ENCODE measurements at places on chromosomes 7 and 10.

DNA sequence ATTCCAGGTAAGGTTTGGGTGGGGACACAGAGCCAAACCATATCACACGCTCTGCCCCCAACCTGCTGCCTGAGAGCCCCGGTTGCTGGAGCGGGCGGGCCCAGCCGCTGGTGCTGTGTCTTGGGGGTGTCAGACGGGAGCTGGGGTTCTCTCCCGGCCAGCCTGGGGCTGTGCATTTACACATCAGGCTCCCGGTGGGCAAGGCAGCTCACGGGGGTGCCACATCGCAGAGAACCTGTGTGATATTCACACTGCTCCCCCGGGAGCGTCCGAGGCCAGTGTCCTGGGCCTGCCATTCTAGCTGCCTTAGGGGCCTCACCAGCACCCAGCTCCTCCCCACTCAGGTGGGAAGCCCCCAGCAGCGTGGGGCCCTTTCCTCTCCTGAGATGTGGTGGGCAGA is 35.6 kb upstream of the ADGRA1 start:
- no peak for DNase-seq

- no peak for DNase-seq
These were observed 25.6 kb downstream of the PLAC9 start for GRCh38 chr10:80158126-80158525.

- DNase-seq: peak; percentile 14
These were observed 759 bp downstream of the NUDT1 start for GRCh38 chr7:2242541-2243429.

DNA sequence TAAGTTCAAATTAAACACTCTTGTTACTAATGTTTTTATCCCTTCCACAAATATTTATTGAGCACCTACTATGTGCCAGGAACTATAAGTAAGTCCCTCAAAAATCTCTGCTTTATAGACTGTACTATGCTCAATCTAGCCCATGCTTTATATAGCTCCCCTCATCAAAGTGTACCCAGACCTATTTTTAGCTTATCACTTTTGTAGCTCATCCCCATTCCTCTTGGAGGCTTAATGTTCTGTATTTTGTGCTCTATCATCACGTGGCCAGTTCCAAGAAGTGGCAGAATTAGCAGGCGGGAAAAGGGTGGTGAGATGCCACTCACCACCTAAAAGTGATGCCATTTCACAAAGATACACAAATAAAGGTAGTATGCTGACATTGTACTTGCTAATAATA is 138.1 kb upstream of the BET1 start:
- DNase-seq: no peak

- DNase-seq: no peak
These were observed 185.5 kb downstream of the CFTR start for GRCh38 chr7:117665368-117665767.

DNA sequence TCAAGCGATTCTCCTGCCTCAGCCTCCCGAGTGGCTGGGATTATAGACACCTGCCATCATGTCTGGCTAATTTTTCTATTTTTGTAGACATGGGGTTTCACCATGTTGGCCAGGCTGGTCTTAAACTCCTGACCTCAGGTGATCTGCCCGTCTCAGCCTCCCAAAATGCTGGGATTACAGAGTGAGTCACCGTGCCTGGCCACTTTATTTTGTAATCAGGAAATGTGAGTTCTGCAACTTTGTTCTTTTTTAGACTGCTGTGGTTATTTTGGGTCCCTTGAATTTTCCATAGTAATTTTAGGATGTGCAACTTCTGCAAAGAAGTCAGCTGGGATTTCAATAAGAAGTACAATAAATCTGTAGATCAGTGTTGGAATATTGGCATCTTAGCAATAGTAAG is 96.8 kb downstream of the CYTH3 start:
- DNase-seq: no peak

GRCh38 chr10:31833753-31834152 is 94.9 kb downstream of the ARHGAP12 start:
- no peak for DNase-seq

DNA sequence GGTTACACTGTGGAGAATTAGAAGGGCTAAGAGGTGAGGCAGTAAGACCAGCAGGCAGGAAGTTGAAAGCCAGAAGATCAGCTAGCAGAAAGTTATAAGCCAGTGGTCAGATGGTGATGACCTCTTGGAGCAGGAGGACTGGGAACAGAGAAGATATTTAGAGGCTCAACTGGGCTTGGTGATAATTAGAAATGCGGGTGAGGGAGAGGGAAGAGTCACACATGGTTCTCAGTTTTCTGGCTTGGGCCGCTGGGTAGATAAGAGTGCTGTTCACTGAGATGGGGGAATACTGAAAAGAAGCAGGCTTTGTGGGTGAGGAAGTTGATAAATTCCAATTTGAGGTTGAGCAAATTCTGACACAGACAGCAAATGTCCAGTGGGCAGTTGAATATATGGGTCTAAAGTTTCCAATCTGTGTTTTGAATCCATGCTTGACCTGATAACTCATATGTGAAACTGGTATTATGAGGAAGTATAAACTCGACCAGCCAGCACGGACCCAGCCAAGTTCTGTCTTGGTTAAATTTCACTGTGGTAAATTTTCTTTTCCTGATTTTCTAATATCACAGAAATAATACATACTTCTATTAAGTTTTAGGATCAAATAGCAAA is 22.7 kb downstream of the LSMEM1 start:
- no peak for DNase-seq

- peak; percentile 86 for DNase-seq
These were observed 149.9 kb downstream of the CPED1 start for GRCh38 chr7:121138262-121138933.

GRCh38 chr7:112989531-112989930 is 97.1 kb downstream of the GPR85 start:
- DNase-seq: no peak

DNA sequence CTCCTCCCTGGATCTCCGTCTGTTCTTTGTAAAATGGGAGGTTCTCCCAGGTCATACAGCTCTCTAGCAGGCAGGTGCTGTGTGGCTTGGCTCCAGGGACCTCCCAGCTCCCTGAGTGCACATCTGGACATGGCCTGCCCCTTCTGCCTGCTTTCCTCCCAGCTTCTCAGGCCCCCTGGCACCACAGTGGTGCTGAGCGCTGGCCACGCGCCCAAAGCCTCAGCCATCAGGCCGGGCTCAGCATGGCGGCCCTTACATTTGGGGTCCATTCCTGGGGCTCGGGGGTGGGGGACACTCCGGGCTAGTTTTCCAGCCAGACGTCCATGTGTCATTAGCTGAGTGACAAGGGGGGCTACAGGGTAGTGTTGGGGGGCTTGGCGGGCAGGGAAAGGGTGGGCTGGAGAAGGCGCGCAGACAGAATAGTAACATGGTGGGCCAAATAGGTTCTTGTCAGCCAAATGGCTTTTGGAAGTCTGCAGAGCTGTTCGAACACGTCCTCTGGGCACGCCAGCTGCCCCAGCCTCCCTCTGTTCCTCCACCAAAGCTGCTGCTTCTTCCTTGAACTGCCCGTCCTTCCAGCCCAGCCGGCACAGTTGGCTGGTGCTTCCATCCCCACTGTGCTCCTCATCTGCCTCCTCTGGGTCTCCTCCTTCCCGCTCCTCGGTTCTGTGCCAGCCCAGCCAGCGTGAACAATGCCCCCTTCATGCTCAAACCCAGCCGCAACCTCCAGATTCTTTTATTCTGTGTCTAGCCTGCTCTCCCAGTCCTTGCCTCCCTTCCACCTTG is 65.9 kb downstream of the GOLGA7B start:
- DNase-seq: no peak

DNA sequence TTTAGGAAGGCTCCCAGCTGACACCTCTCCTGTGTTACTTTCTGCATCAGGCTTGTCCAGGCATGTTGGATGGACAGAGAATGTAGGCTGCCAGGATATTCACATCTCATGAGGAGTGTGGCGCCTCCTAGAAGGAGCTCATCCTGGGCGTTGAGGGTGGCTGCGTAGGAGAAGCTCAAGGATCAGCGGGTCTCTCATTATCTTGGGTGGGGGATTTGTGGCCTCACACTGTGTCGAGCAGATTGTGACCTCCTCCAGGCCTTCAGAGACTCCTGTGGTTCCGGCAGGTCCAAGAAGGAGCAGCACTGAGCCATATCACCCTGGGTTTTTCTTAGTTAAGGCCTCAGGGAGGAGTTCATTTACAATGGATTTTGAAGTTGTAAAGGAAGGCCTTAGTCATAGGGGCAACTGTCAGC is 8.7 kb upstream of the COBL start:
- no peak for DNase-seq

DNA sequence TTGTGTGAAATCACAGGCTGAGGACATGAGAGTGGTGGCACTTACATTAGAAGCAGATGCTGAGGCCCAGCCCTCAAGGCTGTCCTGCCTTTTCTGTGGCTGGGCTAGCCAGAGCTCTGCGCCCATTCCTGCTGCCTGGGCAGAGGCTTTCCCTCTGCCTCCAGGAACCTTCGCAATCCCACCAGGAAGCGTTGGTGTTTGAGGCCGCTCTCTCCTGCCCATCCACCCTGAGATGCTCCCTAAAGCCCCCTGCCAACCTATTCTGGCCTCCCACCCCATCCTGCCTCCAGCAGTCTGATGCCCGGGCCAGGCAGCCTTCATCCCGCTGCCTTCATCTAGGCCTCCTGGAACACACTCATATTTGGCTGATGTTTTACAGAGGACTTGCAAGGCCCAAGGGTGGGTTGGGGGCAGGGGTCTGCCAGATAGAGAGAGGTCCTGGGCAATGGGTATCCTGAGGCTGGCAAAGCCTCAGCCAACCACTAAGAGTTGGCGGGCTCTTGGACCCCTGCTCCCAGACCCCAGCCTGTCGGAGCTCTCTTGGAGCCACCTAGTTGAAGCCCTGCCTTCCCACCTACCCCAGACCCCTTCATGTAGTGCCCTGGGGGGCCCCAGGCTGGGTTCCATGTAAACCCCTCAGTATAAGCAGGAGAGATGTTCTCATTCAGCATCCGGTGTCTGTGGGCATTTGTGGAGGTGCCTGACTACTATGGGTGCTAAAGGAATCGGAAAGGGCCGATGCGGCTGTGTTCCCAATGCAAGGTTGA is 32.7 kb downstream of the LDB3 start:
- DNase-seq: no peak

GRCh38 chr7:50355817-50356178 is 51.3 kb downstream of the IKZF1 start:
- DNase-seq: no peak

GRCh38 chr10:48573045-48573444 is 31.8 kb downstream of the ARHGAP22 start:
- DNase-seq: no peak
